ENCODE measurements at places on chromosomes 5 and 9. TPM values are rescaled to one million over a fixed set of nuclear protein-coding genes. Genes with fewer than 3 reads are reported as not detected.
A peak's percentile ranks its signal among the peaks of the same experiment; 100 is the strongest.

DNA sequence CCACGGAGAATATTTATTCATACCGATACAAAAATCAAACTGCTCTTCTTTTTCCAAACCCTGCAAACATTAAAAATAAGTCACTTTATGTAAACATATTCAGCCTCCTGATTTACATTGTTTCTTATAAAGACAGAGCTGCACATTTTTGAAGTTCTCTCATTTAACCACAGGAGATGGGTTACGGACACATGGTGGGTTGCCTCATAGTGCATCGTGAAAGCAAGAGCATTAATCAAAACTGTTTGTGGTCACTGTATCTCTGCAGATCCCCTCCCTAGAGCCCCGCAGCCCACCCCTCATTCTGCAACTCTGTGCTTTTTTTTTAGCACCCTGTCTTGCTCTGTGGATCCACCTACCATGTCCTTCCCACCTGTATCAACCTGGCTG lies 43.3 kb upstream of the EQTN start:
- DNase-seq = no peak

DNA sequence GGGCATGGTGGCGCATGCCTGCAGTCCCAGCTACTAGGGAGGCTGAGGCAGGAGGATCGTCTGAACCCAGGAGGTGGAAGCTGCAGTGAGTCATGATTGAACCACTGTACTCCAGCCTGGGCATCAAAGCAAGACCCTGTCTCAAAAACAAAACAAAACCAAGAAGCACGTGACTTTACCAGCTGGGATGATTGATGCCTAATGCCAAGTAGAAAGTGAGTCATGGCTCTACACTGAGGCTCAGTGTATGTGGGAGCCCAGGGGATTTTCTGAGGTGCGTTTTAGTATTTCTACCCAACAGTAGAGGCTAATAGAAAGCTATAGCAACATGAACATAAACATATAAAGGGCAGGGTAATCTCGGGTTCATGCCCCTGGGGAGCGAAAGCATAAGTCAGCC lies 13.9 kb upstream of the BRD3OS start:
- DNase-seq = peak; percentile 20

DNA sequence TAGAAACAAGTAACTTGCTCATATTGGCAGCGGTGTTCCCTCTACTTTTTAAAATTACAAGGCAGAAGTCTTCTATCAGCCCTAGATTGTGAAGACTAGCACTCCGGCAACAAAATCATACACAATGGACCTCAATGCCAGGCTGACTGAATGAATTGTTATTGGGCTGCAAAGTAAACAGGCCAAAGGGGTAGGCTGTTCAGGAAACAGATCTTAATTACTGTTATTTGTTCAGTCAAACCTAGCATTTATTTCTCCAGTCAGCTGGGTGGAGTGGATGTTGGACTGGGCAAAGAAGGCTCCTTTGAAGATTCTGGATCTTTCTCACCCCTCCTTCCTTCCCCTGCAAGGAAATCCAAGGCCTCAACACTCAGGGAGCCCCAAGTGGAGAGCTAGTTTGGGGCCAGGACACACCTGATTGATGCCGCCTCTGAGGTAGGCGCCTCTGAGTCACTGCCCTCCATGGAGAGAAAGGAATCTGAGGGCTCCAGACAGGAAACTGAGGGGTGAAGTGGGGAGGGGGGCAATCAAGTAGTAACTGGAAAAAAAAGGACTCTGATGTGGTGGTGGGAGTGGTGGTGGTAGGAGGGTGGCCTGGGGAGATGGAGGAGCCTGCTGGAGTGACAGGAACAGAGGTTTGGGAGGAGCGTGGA lies 35.5 kb downstream of the SERINC5 start:
- no peak for DNase-seq

Gene PCDHB11
- total RNA-seq = 0.77 TPM

DNA sequence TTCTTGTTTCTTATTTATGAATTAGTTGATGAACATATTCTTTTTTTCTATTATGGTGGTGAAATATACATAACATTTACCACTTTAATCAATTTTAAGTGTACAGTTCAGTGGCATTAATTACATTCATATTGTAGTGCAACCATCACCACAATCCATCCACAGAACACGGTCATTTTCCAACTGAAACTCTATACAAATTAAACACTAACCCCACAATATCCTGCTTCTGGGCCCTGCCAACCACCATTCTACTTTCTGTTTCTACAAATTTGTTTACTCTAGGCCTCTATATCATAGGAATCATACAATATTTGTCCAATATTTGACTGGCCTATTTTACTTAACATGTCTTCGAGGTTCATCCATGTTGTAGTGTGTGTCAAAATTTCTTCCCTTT lies 7.3 kb downstream of the GCNT4 start:
- no peak for DNase-seq

Gene FGF18
- 0.06 TPM for total RNA-seq

- DNase-seq = no peak
Observed at GRCh38 chr5:93245226-93245625, 335.8 kb downstream of the NR2F1-AS1 start.

GRCh38 chr5:154351141-154351540 lies 94.7 kb upstream of the SAP30L start:
- DNase-seq = no peak

Gene NUDT2
- total RNA-seq = 21.5 TPM

Measured in LHCN-M2 (cell line).